Brain (organoid and tissue), 16 donors: ENCODE measurements at places on chromosomes 7 and 10. TPM values are rescaled to one million over a fixed set of nuclear protein-coding genes. Genes with fewer than 3 reads are reported as not detected.

TDRD1 gene
- not detected for polyA plus RNA-seq

C1QL3 gene
- polyA plus RNA-seq, result 34.3 TPM

TUBB8 gene
- polyA plus RNA-seq, result 0.29 TPM

PBLD gene
- polyA plus RNA-seq, result 3.0 TPM

CHCHD1 gene
- polyA plus RNA-seq, result 35.9 TPM

DUSP5 gene
- 2.8 TPM for polyA plus RNA-seq

CALHM3 gene
- not detected for polyA plus RNA-seq

GPR37 gene
- polyA plus RNA-seq, result 63.7 TPM

TMEM270 gene
- 4.4 TPM for polyA plus RNA-seq

SLC16A9 gene
- 3.4 TPM for polyA plus RNA-seq

RAMP3 gene
- polyA plus RNA-seq, result 13.2 TPM

GRCh38 chr10:78772486-78772885 is 296.3 kb upstream of the ZMIZ1 start:
- no peak for DNase-seq

DNA sequence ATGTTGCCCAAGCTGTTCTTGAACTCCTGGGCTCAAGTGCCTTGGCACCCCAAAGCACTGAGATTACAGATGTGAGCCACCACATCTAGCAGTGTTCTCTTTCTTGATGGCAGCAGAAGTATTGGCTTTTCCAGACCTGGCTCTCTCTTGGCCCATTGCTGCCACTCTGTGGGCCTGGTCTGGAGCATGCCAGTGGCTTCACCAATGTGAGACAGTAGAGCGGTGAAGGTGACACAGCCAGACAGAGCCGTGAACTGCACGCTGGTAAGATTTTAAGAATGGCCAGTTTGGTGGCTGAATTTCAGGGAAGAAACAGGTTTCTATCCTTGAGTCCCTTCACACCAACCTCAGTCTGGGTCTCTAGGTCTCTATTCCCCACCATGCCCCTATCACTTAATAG is 552.7 kb upstream of the NRP1 start:
- no peak for DNase-seq

- no peak for DNase-seq
Measured at GRCh38 chr10:105605104-105605503, 964.0 kb downstream of the SORCS3 start.

DNA sequence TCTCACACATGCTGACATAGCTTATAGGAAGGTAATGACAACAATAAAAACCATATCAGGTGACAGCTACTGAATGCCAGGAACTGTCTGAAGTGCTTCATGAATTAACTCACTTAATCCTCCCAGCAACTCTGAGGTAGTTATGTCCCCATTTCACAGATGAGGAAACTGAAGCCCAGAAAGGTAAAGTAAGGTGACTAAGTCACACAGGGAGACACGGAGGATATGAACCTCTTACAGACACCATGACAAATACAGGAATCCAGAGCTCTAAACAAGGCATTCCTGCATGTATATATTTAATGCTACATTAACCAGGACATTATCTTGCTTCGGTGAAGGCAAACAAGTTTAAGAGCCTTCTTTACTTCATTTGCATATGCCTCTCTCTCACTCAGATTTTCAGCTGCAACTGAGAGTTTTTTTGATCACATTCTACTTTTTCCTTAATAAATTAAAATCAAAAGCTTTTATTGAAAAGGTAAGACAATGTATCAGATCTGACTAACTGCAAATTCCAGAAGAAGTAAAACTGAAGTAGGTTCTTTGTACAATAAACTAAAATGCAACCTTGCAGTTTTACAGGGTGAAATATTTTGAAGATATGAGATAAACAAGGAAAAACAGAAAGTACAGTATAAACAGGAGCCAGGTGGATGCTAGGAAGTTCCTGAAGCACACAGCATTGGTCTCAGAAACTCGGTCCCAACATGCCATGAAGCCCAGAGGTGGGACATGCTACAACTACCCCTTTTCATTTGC is 79.5 kb downstream of the SGMS1 start:
- DNase-seq, result no peak

- DNase-seq, result no peak
Measured at GRCh38 chr10:101902820-101903145, 59.2 kb upstream of the KCNIP2 start.

- DNase-seq, result no peak
Measured at GRCh38 chr10:60376221-60377041, 13.2 kb downstream of the ANK3 start.

GRCh38 chr10:7432884-7433726 is 22.3 kb upstream of the SFMBT2 start:
- DNase-seq, result peak; percentile 67

GRCh38 chr10:94403380-94404213 is 1.3 kb downstream of the TBC1D12 start:
- DNase-seq, result peak; percentile 47

DNA sequence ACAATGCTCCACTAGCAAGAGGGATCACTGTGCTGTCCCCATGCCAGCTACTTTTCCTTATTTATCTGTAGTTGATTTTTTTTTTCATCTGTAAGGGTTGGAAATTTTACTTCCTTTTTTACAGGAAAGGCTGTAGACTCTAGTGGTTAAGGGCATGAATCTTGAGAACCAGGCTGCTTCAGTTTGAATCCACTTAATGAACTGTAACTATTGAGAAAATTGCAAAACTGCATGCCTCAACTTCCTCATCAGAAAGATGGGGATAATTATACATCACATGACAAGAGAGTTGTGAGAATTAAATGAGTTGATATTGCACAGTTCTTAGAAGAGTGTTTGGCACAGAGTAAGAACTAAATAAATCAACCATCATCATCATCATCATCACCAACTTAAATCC is 106.4 kb upstream of the GSDME start:
- DNase-seq, result no peak

DNA sequence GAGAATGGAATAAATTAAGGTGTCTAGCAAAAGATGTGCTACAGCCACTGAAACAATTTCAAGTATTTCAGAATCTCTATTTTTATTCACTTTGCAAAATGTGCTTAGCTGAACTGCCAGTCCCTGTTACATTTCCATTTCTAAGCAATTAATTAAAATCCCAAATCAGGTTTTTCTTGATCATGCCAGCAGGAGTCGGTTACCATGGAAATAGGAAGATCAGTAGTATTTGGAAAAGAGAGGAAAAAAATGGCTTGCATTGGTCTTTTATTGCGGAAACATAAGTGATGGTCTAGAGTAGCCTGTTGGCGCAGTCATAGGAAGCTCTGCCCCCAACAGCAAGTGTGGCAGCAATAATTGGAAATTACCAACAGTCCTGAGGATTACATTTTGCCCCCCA is 867.1 kb downstream of the GATA3 start:
- peak; percentile 80 for DNase-seq

DNA sequence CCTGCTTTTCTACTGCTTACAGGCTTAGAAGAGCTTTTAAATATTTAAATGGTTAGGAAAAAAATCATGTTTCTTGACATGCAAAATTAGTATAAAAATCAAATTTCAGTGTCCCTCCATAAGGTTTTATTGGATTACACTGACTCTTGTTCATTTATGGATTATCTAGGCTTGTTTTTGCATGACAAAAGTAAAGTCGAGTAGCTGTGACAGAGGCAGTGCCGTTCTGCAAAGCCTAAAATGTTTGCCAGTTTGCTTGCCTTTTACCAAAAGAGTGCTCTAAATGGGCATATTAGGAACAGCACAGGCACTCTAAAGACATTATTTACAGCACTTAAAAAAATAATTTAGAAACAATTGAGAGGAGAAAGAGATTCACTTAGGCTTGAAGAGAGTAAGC is 139.6 kb downstream of the TSPAN12 start:
- no peak for DNase-seq

DNA sequence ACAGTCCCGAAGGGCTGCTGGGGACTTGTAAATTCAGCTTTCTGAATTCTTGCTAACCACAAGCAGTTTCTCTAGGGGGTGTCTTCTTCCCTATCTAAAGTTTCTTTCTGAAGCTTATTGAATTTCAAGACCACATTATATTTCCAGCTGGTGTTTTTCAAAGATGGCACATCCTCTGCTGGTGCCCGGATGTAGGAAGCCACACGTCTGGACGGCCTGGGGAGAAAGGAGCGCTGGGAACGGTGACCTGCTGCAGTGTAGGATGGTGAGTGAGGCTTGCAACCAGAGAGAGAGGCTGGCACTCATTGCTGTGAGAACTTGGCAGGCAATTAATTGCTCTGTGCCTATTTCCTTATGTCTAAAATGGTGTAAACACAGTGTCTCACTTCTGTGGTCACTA is 776.4 kb downstream of the TYW1 start:
- no peak for DNase-seq

DNA sequence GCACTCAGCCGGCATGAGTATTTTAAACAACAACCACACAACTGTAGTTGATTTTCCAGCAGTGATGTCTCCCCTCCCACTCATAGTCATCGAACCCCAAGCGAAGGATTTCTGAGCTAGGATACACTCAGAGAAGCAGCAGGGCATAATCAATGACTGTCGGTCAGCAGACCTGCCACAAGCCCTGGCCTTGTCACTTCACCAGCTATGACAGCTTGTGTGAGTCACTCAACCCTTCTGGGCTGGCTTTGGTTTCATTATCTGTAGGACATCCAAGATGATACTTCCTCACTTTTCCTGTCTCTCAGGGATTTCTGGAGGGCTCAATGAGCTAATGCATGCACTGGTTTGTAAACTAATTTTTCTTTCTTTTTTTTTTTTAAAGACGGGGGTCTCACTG is 22.0 kb upstream of the UBE3C start:
- no peak for DNase-seq

GRCh38 chr7:154442939-154443338 is 390.7 kb downstream of the DPP6 start:
- DNase-seq, result no peak

DNA sequence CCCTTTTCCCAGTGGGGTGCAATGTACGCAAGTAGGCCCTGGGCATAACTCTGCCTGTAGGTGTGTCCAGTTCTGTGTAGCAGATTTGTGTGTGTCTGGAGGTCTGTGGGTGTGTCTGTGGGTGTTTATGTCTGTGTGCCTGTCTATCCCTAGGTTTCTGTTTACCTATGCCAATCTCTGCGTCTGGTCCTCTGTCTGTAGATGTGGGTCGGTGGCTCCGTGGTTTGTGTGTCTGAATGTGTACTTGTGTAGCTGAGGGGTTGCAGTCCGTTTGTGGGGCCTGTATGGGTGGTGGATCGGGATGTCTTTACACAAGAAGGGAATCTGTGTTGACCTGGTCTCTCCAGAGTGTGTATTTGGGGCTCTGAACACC is 932 bp downstream of the NYAP1 start:
- no peak for DNase-seq

DNA sequence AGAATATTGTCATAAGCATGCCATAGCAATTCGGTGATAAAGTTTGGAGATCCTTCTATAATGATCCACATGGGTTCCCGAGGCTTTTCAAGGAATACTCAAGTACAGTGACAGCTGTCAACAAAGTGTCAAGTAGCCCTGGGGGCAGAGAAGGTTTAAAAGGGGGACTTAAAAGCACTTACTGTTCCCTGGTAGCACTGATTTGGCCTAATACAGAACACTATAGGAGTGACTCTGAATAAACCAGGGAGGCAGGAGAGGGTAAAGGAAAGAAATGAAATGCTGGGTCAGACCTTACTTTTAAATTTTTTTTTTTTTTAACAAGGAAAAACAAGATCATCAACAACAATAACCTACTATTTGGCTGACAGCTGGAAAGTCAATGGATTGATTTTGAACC is 20.1 kb downstream of the CHCHD3 start:
- no peak for DNase-seq

GRCh38 chr10:131126321-131127137 is 185.0 kb downstream of the TCERG1L start:
- DNase-seq, result peak; percentile 59

- DNase-seq, result no peak
Measured at GRCh38 chr10:5147981-5148677, 36.8 kb downstream of the AKR1C8 start.

GRCh38 chr10:58992830-58993460 is 183.5 kb upstream of the PHYHIPL start:
- DNase-seq, result no peak
